ENCODE measurements at places on chromosomes 3 and 15. TPM values are rescaled to one million over a fixed set of nuclear protein-coding genes. Genes with fewer than 3 reads are reported as not detected.

Gene GRM2
- not detected for total RNA-seq

Gene PYGO1
- 4.4 TPM for total RNA-seq

DNA sequence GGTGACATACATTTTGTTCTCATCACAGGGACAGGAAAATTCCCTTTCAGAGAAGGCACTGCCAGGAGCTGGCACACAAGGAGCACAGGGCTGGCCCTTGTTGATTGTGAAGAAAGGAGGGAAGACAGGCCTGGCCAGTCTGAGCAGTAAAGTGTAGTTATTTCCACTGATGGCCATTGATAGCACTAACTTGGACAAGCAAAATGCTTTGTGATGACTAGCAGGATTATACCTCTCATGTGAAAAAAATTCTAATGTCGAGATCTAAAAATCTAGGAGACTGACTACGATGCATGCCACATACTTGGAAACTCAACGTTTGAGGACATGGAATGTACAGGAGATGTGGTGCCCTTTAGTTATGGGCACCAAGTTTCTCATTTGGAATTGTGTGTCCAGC lies 54.3 kb upstream of the ST8SIA2 start:
- no peak for DNase-seq
- no peak overlapping the region for H3K27ac ChIP-seq
- no peaks in the 10 kb centered on the region for H3K36me3 ChIP-seq
- H3K4me1 ChIP-seq = no peaks in the 10 kb centered on the region

- H3K27me3 ChIP-seq = no peaks in the 10 kb centered on the region
- peak overlapping the region; percentile 48 for H3K4me3 ChIP-seq
- no peak for DNase-seq
- H3K4me1 ChIP-seq = peaks cover 21% of the 10 kb centered on the region
- peak overlapping the region; percentile 65 for H3K27ac ChIP-seq
These were observed 435 bp downstream of the ALDH1L1 start for GRCh38 chr3:126179825-126180476.

Gene CDHR4
- not detected for total RNA-seq

DNA sequence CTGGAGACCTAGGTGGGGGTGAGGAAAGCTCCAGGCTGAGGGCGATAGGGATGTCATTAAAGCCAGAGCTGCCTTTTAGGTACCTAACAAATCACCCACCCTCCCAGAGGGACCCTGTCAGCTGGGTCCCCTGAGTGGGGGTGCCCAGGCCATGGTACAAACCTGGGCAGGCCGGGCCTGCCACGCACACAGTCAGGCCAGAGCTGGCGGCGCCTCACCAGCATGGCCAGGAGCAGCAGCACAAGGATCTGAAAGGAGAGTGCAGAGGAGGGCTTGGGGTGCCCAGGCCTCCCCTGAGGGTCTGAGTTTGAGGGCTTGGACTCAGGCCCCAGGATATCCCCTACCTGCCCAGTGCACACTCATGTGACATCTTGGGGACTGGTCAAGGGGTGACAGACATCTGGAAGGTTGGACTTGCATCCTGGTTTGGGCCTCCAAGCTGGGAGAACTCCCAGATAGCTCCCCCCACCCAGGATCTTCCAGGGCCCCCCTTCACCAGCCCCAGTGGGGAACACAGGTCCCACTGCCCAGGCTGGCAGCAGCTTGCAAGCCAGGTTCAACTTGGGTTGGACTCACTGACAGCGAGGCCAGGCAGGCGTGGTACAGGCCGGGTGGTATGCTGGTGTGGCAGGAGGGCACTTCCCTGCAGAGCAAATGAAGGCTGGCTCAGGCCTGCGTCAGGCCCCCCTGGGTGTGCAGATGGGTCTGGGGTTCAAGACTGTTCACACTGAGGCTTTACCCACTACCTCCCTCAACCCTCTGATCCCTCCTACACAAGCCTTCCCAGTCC lies 5.2 kb downstream of the STRA6 start:
- H3K27ac ChIP-seq = no peak overlapping the region
- DNase-seq = no peak
- H3K27me3 ChIP-seq = no peaks in the 10 kb centered on the region
- no peaks in the 10 kb centered on the region for H3K36me3 ChIP-seq
- peaks cover 43% of the 10 kb centered on the region for H3K4me1 ChIP-seq

Gene ARPP19
- total RNA-seq = 62.9 TPM

DNA sequence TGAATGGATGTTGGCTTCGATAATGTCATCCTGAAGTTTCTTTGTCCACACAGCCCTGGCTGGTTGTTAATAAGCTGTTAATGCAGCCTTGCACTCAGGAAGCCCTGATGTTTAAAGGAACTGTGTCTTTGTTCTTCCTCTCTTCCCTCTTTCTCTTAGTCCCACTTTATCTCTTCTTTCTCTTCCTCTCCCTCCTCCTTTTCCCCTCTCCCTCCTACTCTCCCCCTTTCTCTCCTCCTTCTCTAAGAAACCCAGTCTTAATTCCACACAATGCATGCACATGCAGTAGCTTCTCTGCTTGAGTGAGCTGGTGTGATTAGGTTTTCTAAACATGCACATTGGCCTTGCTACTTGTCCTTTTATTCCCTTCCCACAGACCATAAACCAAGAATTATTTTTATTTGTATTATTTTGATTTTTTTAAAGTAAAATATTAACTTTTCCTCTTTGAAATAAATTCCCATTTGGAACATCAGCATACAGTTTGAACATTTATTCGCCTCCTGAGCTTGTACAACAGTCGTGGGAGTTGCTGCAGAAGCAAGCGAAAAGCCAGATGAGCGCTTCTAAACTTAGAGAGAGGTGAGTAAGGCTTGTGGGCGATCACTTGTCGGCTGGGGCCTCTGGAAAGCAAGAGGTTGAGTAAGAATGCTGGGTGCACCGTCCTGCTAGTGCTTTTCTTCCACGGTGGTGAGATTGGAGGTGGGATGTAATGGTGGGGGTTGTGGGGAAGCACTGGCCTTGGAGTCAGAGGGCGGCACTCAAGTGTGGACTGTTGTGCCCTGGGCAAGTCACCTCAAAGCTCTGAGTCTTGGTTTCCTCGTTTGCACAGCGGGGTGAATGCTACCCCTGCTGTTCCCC lies 7.2 kb downstream of the GHRL start:
- H3K4me3 ChIP-seq = no peak overlapping the region
- no peaks in the 10 kb centered on the region for H3K27me3 ChIP-seq
- H3K4me1 ChIP-seq = no peaks in the 10 kb centered on the region
- no peak overlapping the region for H3K27ac ChIP-seq
- no peak for DNase-seq

Gene P3H2
- total RNA-seq = 41.7 TPM

DNA sequence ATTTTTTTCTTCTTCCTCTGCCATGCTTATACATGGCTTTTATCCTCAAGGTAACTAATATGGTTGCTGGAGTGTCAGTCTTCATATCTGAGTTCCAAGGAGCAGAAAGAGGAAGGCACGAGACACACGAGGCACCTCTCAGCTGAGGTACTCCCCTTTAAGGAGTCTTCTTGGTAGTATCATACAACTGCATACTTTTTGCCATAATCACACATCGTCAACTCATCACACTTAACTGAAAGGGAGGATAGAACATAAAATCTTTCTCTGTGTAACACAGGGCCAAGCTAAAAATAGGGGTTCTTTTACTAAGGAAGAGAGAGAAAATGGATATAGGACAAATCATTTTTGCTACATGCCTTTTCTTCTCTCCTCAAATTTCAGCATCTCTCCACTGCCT lies 104.2 kb downstream of the OXSM start:
- no peak for DNase-seq
- H3K36me3 ChIP-seq = no peaks in the 10 kb centered on the region
- H3K27ac ChIP-seq = no peak overlapping the region
- H3K4me3 ChIP-seq = no peak overlapping the region
- H3K4me1 ChIP-seq = no peaks in the 10 kb centered on the region

DNA sequence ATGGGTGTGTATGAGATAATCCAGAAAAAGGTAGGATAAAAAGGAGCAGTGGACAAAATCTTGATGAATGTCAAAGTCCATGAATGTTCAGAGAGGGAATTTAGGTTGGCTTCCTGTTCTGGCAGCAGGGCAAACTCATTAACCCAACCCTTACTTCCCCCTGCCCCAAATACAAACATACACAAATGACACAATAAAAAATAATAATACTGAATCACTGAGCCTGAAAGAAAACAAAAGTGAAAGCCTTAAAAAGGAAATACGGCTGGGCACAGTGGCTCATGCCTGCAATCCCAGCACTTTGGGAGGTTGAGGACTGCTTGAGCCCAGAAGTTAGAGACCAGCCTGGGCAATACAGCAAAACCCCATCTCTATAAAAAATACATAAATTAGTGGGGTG lies 62.9 kb downstream of the GPR176 start:
- H3K4me1 ChIP-seq = peaks cover 1% of the 10 kb centered on the region
- no peak overlapping the region for H3K27ac ChIP-seq
- no peak overlapping the region for H3K4me3 ChIP-seq
- no peaks in the 10 kb centered on the region for H3K27me3 ChIP-seq

DNA sequence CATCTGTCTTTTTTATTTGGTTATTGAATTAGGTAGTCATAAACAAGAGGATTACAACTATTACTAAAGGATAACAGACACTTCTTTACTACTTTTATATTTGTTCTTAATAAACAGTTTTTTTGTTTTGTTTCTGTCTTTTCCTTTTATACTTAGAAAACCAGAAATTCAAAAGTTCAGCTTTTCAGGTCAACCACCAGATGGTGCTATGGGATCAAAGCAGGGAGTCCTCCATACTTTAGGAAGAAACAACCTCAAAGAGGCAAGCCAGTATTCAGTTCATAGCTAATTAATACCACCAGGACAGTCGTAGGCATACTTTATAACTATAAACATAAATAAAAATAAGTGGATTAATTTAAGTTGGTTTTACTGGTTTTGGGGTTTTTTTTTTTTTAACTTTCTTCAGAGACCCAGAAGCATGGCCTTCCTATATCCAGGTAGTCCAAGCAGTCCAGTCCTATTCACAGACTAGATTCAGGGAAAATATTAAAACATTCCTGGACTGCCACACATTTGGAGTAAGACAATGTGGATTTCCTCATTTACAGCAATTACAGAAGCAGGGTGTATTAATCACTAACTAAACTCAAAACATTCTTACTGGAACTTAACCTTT lies 16.0 kb upstream of the EID1 start:
- H3K36me3 ChIP-seq = no peaks in the 10 kb centered on the region
- no peak for DNase-seq
- H3K4me3 ChIP-seq = no peak overlapping the region
- H3K27me3 ChIP-seq = no peaks in the 10 kb centered on the region

GRCh38 chr3:70067860-70068521 lies 68.5 kb downstream of the SAMMSON start:
- H3K4me3 ChIP-seq = no peak overlapping the region
- no peak for DNase-seq

DNA sequence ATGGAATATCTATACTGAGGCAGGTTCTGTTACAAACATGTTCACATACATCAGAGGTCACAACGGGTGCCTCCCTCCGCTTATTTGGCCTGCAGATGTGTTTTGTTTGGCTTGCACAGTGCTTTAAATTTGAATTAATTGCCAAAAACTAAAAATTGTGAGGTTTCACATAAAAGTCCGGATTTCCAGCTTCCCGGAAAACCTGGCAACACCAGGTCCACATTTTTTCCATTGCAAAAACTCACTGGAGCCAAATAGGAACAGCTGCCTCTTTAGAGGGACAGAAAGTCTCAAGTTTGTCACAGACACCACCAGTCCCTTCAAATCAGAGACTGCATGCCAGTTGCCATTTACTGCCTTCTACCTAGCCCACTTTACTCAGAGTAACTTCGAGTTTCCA lies 205.9 kb upstream of the MDFIC2 start:
- no peak overlapping the region for H3K27ac ChIP-seq
- H3K4me1 ChIP-seq = no peaks in the 10 kb centered on the region
- DNase-seq = no peak
- H3K27me3 ChIP-seq = no peaks in the 10 kb centered on the region
- H3K36me3 ChIP-seq = no peaks in the 10 kb centered on the region

DNA sequence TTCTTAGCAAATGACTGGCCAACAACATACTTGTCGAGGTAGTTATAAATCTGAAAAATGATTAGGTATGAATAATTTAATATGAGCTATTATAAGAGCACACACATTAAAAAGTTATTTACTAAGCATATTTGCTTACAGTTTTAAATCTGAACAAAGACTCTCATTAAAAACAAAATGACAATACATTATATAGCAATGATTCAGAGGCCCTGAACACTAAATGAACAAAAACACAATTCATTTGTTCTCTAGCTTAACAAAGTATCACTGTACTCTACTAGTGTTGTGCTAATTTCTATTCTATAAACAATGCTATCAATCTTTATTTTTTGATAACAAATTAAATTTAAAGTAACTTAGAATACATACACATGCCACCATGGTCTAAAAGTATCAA lies 21.0 kb downstream of the CLPX start:
- H3K27me3 ChIP-seq = no peaks in the 10 kb centered on the region
- H3K4me3 ChIP-seq = no peak overlapping the region
- no peak for DNase-seq
- H3K36me3 ChIP-seq = peaks cover 42% of the 10 kb centered on the region
- H3K4me1 ChIP-seq = peaks cover 19% of the 10 kb centered on the region

GRCh38 chr15:71379893-71380292 lies 264.6 kb downstream of the THSD4 start:
- DNase-seq = no peak
- H3K4me3 ChIP-seq = no peak overlapping the region
- no peaks in the 10 kb centered on the region for H3K36me3 ChIP-seq
- H3K27ac ChIP-seq = no peak overlapping the region
- peaks cover 9% of the 10 kb centered on the region for H3K4me1 ChIP-seq

- no peak for DNase-seq
- no peaks in the 10 kb centered on the region for H3K36me3 ChIP-seq
- H3K27me3 ChIP-seq = no peaks in the 10 kb centered on the region
- no peak overlapping the region for H3K27ac ChIP-seq
- peaks cover 6% of the 10 kb centered on the region for H3K4me1 ChIP-seq
These were observed 17.4 kb downstream of the AADACL2 start for GRCh38 chr3:151751161-151751560.

GRCh38 chr3:11566916-11567315 lies 76.8 kb downstream of the VGLL4 start:
- DNase-seq = no peak
- H3K4me1 ChIP-seq = peaks cover 73% of the 10 kb centered on the region
- H3K27me3 ChIP-seq = no peaks in the 10 kb centered on the region
- H3K36me3 ChIP-seq = peaks cover 13% of the 10 kb centered on the region

- H3K4me3 ChIP-seq = no peak overlapping the region
- H3K27me3 ChIP-seq = no peaks in the 10 kb centered on the region
- H3K27ac ChIP-seq = no peak overlapping the region
- DNase-seq = no peak
- H3K36me3 ChIP-seq = no peaks in the 10 kb centered on the region
These were observed 65.5 kb upstream of the ZBTB20 start for GRCh38 chr3:115212615-115213014.

- H3K4me3 ChIP-seq = no peak overlapping the region
- H3K27me3 ChIP-seq = no peaks in the 10 kb centered on the region
- no peaks in the 10 kb centered on the region for H3K36me3 ChIP-seq
- peaks cover 42% of the 10 kb centered on the region for H3K4me1 ChIP-seq
- peak overlapping the region; percentile 39 for H3K27ac ChIP-seq
These were observed 6.4 kb downstream of the ITGA11 start for GRCh38 chr15:68425428-68426060.

GRCh38 chr3:150871192-150871591 lies 34.0 kb downstream of the MINDY4B start:
- no peaks in the 10 kb centered on the region for H3K27me3 ChIP-seq
- DNase-seq = no peak
- no peak overlapping the region for H3K27ac ChIP-seq
- no peaks in the 10 kb centered on the region for H3K36me3 ChIP-seq

Gene SEMA6D
- total RNA-seq = 34.9 TPM

Gene GPR62
- not detected for total RNA-seq

- no peaks in the 10 kb centered on the region for H3K36me3 ChIP-seq
- no peak for DNase-seq
- H3K27ac ChIP-seq = no peak overlapping the region
- no peak overlapping the region for H3K4me3 ChIP-seq
- H3K27me3 ChIP-seq = no peaks in the 10 kb centered on the region
These were observed 13.6 kb upstream of the GATM start for GRCh38 chr15:45391746-45392583.
